ENCODE measurements at places on chromosomes 3 and 15.

GRCh38 chr3:134619301-134619615, 31.6 kb downstream of the KY start:
- ATAC-seq, result no peak

GRCh38 chr3:18716821-18717220, 291.7 kb upstream of the SATB1 start:
- ATAC-seq, result no peak

DNA sequence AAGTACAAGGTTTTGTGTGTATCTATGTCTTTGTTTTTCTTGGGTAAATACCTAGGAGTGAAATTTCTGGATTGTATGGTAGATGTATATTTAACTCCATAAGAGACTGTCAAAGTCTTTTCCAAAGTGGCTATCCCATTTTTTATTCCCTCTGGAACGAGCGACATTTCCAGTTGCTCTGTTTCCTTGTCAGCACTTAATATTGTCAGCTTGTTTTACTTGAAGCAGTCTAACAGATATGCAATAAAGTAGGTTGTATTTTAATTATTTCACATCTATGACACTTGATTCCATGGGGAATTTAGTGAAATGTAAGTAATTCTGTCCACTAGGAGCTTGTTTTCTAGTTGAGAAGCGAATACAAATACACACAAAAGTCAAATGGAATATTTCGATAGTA, 18.5 kb upstream of the BNIP2 start:
- ATAC-seq, result no peak

- no peak for ATAC-seq
These were observed 254.4 kb upstream of the THBS1 start for GRCh38 chr15:39326306-39326975.

- ATAC-seq, result peak; percentile 60
These were observed 361.8 kb downstream of the MFSD1 start for GRCh38 chr3:159163656-159164055.

GRCh38 chr3:61814674-61815073, 253.3 kb downstream of the PTPRG start:
- ATAC-seq, result no peak

- no peak for ATAC-seq
These were observed 212.9 kb downstream of the TIGIT start for GRCh38 chr3:114506591-114507300.

DNA sequence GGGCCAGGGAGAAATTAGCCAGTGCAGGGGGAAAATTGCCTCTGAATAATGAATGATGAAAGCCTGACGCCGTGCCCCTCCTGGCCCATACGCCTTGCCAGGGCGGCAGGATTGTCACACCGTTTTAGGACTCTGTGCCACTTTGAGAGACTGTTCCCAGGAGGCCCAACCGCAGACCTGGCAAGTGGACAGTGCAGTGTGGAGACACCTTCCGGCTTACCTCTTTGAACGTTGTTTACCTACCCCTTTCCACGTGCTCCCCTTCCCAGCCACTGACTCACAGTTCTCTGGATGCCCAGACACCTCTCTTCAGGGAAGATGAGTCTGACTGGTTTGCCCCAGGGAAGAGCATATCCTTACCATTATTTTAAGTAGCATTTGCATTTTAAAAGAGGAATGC, 84.0 kb upstream of the PXYLP1 start:
- ATAC-seq, result no peak

GRCh38 chr3:194326968-194327217, 24.2 kb downstream of the CPN2 start:
- no peak for ATAC-seq

GRCh38 chr3:151113343-151113742, 27.9 kb downstream of the MED12L start:
- no peak for ATAC-seq

Measured in esophagus mucosa (tissue), 1 donor.